ENCODE measurements at places on chromosomes 4 and X.

DNA sequence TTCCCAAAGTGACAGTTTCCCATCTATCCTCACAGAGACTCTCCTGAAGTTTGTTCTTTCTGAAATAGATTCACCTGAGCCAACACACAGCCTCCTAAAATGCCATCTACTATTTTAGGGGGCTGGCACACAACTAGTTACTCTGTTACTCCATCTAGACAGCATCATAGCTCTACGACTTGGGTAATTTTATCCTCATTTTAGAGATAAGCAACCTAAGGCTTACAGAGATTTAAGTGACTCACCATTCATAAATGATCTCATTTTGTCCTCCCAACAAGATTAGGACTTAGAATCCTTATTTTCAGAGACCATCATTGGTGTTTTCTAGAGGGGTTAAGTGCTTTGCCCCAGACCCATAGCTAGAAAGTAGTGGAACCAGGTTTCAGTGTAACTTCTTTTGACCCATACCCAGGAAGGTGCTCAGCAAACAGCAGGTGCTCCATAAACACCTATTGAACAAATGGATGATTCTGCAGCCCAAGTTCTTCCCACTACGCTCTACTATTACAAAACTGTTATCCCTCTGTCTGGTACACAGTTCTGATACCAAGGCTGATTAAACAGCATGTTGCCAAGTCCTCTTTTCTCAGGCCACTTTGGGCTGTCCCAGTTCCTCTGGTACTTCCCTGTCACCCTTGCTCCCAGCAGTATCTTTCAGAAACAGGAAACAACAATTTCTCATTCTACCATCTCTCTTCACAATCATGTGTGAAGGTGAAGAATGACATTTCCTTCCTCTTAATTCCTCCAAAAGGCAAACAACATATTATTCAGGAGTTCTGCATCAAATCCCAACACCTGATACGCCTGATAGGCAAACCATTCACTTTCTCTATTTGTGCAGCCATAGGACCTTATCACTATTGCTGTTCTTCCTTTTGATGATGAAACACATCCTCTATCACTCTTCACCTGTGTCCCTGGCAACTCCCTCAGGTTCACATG, 304.7 kb upstream of the TAPT1 start:
- no peak for DNase-seq

DNA sequence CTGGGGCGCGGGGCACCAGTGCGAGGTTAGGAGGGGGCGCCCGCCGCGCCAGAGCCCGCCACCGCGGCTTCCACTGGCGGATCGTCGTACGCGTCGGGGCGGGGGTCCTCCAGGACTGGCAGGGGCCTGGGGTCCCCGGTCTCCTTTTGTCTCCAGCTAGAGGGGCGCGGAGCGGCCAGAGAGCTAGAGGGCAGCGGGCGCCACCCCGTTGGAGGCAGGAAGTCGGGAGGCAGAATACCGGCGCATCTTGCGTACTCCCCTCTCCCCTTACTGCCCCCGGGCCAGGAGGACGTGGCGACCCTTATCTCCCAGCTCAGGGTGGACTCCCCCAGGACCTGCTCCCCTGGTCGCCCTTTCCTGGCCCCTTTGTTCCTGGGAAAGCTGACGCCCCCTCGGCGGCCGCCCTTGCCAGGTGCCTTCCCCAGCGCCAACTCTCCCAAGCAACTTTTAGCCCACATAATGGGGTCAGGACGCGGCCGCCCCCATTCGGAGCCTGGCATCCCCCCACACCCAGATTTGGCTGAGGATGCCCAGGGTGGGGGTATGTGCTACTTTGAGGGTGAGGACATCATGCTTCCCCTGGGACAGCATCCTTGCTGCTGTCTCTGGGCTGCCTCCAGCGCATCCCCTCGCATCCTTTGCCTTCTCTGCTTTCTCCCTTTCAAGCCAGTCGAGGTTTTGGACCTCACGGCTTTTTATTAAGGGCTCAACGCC, 933 bp downstream of the CNKSR2 start:
- DNase-seq = no peak

DNA sequence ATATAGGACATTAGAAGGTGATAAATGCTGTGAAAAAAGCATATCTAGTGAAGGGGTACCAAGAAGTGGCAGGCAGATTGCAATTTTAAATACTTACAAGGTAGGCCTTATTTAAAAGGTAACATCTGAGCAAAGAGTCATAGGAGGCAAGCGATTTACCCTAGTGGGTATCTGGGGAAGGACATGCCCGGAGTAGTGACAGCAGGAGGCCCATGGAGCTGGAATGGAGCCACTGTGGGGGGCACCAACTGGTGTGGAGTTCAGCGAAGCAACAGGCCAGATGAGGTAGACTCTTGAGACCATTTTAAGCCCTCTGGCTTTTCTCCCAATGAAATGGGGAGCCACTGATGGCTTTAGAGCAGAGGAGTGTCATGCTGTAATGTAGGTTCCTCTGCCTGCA, 37.3 kb downstream of the SEC24D start:
- DNase-seq = no peak

GRCh38 chr4:29336861-29337260, 1383.3 kb upstream of the PCDH7 start:
- no peak for DNase-seq

- no peak for DNase-seq
These were observed 79.8 kb upstream of the PPP1R2C start for GRCh38 chrX:42857766-42858165.

DNA sequence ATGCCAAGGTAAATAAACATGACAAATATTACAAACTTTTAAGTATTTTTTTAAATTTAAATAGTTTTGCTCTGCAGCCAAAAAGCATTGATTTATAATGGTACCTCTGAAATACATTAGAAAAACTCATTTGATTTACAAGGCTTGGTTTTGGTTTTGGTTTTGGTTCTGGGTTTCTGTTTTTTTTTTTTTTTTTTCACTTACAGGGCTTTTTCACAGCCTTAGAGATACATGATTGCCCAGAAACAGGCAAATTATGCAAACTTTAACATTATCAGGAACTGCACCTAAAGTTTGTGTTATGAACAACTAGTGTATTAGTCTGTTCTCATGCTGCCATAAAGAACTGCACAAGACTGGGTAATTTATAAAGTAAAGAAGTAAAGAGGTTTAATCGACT, 196.4 kb upstream of the DDX53 start:
- no peak for DNase-seq

GRCh38 chr4:100357542-100357941, 160.3 kb downstream of the EMCN start:
- DNase-seq = no peak

- DNase-seq = peak; percentile 82
These were observed 20.9 kb upstream of the MTM1 start for GRCh38 chrX:150547375-150548115.

DNA sequence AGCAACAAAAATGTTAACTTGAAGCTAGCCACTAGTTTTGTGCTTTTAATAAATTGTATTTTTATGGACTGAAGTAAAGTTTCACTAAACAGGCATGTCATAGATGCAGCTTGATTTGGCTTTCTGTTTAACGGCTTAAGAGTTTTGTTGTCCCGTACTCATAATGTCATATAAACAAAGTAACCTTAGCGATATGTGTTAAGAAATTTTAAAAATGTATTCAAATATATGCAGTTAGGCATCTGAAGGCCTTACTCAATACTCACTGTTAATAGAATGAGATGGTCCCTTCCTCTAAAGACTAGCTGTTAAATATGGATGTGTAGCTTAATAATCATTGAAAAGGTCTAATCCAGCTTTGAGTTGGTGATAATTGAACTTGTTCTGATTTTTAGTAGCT, 1.0 kb upstream of the SCLT1 start:
- no peak for DNase-seq

DNA sequence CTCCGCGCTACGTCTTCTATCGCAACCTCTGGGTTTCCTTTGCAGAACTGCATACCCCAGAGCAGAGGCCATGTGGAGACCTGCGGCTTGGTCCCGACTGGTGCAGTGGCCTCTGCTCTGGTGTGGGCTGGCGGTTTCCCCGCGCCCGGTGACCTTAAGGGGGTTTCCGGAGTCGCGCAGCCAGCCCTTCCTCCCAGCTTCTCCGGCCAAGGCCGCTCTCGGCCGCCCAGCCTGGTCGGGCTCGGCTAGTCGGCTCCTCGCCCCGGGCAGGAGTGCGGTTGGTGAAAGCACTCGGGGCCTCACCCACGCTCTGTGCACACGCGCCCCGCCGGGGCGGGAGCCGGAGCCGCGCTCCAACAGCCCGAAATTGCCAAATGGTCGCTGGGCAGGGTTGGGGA, 84.9 kb downstream of the BCOR start:
- no peak for DNase-seq

GRCh38 chr4:6197433-6198174, 2.7 kb downstream of the JAKMIP1 start:
- no peak for DNase-seq

- DNase-seq = no peak
These were observed 19.4 kb downstream of the CLDN22 start for GRCh38 chr4:183300655-183301054.

DNA sequence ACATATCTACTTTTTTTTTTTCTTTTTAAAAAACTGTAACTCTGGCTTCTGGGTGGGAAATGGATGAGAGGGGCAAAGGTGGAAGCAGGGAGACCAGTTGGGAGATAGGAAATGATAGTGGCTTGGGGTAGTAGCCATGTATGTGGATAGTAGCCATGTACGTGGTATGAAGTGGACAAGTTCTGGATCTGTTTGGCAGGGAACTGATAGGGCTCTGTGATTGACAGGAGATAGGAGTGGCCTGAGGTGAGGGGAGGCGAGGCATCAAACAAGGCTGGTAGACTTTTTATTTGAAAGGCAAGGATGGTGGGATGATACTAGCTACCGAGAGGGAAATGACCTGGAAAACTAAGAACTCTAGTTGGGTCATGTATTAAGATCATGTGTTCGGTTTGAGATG, 117.8 kb downstream of the AFF1 start:
- DNase-seq = no peak

DNA sequence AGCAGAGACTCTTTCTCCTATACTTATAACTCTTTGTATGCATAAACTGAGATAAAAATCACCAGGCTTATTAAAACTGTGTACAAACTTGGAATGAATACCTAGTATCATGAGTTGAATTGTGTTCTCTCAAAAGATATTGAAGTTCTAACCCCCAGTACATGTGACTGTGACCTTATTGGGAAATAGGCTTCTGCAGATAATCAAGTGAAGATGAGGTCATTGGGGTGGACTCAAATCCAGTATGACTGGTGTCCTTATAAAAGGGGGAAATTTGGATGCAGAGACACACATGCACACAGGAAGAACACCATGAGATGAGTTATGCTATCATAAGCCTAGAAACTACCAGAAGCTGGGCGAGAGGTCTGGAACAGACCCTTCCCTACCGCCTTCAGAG, 26.2 kb downstream of the ZNF827 start:
- no peak for DNase-seq
